HT1080 (cell line): ENCODE measurements at places on chromosomes 7 and 10. TPM values are rescaled to one million over a fixed set of nuclear protein-coding genes. Genes with fewer than 3 reads are reported as not detected.

DNA sequence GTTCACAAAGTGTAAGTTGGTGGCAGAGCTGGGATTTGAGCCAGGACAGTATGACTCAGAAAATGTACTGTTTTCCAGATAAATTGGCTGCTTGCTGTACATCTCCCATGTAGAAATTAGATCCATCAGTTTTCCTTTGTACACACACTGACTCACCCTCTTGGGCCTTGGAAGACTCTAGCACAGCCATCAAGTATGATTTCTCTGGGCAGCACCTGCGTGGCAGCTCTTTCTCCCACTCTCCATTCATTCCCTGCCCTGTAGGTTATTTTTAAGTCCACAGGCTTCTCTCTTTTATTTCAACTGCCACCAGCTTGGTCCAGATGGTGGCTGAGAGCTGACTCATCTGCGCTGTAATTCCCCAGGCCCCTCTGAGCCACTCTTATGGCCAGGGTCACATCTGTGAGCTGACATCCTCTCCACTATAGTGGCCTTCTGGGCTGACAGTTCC, 28.3 kb upstream of the SDK1 start:
- DNase-seq: peak; percentile 82

PTF1A gene
- not detected in 2 replicates for total RNA-seq

DNA sequence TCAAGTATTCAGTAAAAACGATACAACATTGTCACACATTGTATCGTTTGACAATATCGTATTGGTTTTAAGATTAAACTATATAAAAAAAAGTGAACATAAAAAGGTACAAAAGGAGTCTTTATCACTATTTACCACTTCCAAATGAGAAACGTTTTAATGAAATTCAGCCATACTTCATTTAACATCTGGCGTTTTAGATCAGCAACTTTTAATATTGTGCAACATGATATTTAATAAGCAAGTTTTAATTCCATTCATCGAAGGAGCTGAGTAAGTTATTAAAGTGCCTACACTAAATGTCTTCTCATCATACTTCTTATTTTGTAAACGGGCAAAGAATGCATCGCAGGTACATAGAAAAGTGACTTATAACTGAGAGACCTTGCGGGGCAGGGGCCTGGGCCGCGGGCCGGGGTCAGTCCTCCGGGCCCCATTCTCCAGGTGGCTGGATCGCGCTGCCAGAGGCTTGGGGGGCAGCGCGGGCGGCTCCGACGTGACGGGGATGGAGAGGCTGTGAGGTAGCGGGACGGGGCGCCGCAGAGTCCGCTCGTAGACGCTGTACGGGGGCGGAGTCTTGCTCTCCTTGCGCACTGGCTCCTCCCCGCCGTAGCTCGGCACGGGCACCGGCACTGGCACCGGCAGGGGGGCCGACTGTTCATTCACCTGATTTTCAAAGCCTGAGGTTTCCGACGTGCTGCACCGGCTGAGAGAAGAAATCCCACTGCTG, 165.8 kb upstream of the IMMP2L start:
- DNase-seq: no peak

GRCh38 chr7:441684-442421, 77.8 kb downstream of the PDGFA start:
- DNase-seq: no peak

- no peak for DNase-seq
These were observed 67.5 kb downstream of the MKX start for GRCh38 chr10:27678166-27678565.

DNA sequence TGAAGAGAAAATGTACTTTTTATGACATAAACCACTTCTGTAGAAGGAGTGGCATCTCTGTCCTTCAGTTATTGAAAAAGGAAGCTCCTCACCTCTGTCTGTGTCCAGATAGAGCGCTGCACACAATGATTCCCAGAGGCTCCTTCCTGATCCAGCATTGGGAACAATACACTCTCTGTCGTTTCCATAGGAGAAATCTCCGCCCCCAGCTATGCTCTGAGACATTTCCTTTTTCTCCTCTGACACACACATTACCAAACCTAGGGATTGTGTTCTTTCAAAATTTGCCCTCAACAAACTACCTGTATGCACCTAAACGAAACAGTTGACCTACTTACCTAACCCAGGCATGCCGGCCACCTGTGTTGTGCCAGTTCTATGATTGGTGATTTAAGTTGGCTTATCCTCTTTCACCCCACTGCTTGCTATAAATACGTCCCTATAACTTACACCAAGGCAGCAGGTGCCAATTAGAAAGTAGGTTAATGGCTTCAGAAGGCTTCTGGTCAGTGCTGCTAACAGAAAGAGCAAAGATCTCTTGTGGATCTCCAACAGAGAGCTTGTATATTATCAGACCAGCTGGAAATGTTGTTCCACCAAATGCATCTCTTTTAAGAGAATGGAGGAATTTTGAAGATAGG, 140.1 kb upstream of the JCAD start:
- peak; percentile 80 for DNase-seq

- DNase-seq: no peak
These were observed 39.2 kb downstream of the CD36 start for GRCh38 chr7:80677629-80678028.

ATP6V0A4 gene
- total RNA-seq: 0.30 and 0.47 TPM in 2 replicates

TCAF2 gene
- 3.1 and 3.3 TPM in 2 replicates for total RNA-seq

GRCh38 chr7:18087026-18087686, 59.5 kb upstream of the PRPS1L1 start:
- peak; percentile 3 for DNase-seq

GPC2 gene
- total RNA-seq: 0.51 TPM in 1 of 2 replicates, not detected in the other

SPDYE1 gene
- total RNA-seq: not detected in 2 replicates

DNA sequence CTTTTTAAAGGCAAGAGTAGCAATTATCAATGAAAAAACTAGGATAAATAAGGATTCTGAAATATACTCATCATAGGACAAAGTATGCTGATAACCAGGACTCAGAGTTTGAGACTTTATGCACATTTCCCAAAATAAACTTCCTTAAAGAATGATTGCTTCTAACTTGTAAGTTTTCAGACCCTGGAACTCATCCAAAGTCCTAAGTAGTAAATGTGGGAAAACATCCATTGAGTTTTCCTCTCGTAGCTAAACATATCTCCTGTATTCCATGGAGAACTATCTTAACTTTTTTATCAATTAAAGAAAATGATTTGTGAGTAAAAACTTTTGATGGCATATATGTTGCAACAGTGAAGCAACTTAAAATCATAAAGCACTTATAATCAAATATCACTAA, 285.2 kb upstream of the KLF6 start:
- DNase-seq: no peak

FBXO24 gene
- total RNA-seq: 0.37 TPM in 1 of 2 replicates, not detected in the other

CYP17A1 gene
- not detected in 2 replicates for total RNA-seq

DNA sequence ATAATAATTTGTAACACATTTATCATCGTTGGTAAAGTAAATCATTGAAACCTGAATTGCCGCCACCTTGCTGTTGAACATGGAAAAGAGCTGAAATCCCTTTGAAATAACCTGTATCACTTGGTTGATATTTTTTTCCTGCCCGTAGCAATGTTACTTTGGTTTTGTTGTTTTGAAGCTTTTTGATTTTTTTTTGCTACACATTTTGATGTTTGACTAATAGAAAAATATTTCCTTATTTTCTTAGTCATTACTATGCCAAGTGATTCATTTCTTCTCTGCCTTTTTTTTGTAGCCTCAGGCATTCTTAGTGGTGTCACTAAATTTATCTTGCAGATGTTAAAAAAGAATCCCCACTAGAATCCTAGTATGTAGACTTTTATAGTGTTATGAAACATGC, 235.1 kb upstream of the MEOX2 start:
- DNase-seq: peak; percentile 8

GRCh38 chr10:48542471-48543181, 62.2 kb downstream of the ARHGAP22 start:
- no peak for DNase-seq

DNA sequence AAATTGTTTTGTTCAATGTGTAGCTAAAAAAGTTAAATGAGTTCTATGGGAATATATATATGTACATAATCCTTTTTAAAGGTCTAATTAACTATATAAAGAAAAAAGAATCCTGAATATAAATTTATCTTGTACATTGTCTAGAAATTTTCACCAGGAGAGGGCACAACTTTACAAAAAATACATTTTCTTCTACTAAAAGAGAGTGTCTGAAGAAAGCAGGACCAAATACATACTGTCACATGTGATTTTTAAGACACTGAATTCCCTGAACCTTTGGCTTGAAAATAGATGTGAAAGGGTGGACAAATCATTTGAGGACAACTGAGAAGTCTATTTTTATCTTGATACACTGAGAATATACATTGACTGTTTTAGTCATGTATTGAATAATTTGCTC, 204.3 kb downstream of the DGKB start:
- DNase-seq: no peak

LLCFC1 gene
- not detected in 2 replicates for total RNA-seq

GRCh38 chr7:150631084-150631826, 930 bp downstream of the GIMAP6 start:
- DNase-seq: no peak

DNA sequence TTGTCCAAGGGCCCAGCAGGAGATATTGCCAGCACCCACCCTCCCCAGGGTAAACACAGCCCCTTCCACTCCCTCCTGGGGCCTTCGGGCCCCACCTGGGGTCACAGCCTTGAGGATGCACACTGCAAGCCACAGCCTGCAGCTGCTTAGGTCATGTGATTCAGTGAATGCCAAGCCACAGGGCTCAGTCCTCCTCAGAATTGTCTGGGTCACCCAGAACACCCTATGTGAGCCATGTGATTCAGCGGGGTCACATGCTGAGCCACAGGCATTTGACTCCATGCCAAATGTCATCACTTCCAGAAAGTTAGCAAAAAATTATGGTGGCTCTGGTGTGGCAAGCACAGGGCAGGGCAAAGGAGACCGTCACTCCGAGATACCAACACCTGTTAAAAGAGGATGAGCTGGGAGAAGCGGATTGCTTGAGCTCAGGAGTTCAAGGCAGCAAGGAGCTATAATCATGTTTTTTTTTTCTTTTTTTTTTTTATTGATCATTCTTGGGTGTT, 17.2 kb upstream of the PSAP start:
- DNase-seq: peak; percentile 48

TWNK gene
- 29.8 and 35.9 TPM in 2 replicates for total RNA-seq

GRCh38 chr10:3471472-3471871, 298.9 kb upstream of the PITRM1 start:
- DNase-seq: no peak

- DNase-seq: no peak
These were observed 7.1 kb upstream of the FAM204A start for GRCh38 chr10:118349235-118349634.

DNA sequence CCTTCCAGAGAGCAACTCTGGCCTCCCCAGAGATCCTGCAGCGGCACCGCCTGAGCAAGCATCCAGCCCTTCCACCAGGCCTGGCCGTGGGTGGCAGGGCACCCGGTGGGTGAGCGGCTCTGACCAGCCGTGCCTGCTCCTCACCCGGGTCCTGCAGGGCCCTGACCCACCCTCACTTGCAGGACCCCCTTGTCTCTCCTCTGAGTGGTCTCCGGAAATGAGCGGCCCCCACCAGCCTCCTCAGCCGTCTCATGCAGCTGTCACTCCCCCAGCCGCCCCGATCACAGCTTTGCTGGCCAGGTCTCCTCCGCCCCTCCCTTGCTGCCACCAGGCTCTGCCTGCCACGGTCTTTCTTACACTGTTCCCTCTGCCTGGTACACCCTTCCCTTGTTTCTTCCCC, 218.2 kb downstream of the TCERG1L start:
- DNase-seq: no peak

GRCh38 chr7:74598558-74598957, 59.0 kb upstream of the GTF2I start:
- peak; percentile 75 for DNase-seq

DNA sequence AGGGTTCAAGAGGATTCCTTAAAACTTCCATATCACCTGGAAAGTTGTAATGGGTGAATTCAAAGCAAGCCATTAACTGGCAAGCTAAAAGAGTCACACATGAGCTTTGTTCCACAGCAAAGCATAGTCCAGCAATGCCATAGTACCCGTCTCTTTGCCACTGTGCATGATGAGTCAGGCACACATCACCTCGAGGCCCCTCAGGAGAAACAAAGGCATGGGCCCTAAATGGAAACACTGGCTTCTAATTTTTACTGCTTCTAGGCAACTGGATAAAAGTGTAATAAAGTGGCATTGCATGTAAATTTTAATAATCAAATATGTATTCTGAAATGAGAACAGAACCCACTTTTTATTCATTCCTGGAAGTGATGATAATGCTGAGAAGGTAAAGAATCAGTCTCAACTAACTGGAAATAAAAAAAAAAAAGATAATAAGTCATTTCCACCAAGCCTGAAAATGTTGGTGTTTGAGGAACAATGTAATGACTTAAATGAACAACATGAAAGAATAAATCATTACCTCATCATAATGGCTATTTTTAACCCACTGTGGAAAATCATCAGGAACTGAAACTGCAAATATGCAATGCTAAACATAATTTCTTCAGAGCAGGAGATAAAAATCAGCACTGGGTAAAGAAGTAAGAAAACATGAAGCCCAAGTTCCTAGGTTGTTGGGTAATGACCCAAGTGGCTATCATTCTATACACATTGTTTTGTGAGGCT, 104.9 kb downstream of the CDK6 start:
- DNase-seq: peak; percentile 62

GRCh38 chr10:50438049-50438936, 185.5 kb downstream of the SGMS1 start:
- DNase-seq: no peak

GRCh38 chr7:40802497-40802896, 667.7 kb downstream of the SUGCT start:
- DNase-seq: no peak

DNA sequence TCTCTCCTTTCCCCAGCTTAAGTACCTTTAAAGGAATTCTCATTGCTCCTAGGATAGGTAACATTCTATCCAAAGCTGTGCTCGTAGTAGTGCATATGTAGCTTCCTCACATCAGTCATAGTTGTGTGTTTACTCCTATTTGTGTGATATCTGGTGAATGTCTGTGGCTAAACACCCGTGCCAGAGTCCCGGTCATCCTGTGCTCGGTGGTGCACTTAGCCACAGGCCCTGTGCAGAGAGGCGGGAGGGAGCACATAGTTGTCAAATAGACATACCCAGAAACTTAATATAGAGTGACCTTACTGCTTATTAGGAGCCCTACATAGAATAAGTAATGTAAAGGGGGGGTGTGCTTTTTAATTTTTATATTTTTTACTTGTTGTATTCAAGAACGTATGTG, 76.6 kb downstream of the RBM33 start:
- no peak for DNase-seq

NME8 gene
- not detected in 2 replicates for total RNA-seq

GRCh38 chr7:29123626-29124190, 22.6 kb downstream of the CPVL start:
- DNase-seq: no peak

GRCh38 chr10:124461642-124462347, at the start of gene LHPP:
Gene LHPP, plus strand, starts transcription at chr10:124461823. Its CDS starts 40 bp downstream, at chr10:124461863.
- peak; percentile 78 for DNase-seq

DNA sequence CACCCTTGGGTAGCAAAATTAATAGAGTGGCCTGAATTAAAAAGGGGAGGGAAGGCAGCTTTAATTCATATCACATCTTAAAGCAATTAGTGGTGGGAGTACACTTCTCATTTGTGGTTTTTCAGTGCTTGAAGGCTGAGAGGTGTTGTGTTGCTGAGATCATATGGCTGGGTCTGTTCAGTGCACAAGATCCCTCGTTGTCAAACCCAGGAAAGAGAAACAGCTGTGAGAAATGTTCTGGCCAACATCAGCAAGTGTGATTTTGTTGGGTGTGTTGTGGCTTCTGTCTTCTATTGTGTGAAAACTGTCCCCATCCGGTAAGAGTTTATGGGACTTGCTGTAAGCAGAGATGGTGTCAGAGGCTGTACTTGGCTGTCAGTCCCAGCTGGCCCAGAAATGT, 197.9 kb upstream of the BMPER start:
- no peak for DNase-seq

PROSER2 gene
- total RNA-seq: 23.6 and 33.1 TPM in 2 replicates
